Upper lobe of right lung (tissue), 1 donor: ENCODE measurements at places on chromosomes 16 and 17.

DNA sequence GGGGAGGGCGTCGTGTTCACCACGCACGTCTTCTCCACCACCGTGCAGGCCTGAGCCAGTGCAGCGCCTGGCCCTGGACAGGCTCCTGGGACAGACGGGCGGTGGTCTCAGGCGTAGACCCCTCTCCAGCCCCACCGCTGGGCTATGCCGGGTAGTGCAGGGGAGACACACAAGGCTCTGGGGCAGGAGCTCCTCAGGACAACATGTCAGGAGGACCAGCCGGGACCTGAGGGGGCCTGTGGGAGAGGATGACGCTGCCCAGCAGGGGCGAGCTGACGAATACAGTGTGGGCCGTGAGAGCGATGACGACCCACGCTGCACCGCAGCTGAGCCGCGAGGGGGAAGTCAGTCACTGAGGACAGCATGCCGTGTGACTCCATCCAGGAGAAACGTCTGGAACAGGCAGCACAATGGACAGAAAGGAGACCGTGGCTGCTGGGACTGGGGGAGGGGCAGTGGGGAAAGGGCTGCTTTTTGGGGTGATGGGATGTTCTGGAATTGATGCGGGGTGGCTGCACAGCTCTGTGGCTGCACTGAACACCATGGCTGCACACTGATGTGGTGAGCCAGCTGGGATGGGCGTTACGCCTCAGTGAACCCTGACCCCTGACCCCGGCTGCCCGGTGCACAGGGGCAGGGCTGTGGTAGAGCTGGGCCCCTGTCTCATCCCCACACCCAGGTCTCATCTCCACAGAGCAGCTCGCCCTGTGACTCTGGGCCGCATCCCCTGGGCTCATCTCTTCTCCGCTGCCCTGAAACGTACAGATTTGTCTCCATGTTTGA lies 20.2 kb downstream of the DNASE1 start:
- DNase-seq, result no peak

DNA sequence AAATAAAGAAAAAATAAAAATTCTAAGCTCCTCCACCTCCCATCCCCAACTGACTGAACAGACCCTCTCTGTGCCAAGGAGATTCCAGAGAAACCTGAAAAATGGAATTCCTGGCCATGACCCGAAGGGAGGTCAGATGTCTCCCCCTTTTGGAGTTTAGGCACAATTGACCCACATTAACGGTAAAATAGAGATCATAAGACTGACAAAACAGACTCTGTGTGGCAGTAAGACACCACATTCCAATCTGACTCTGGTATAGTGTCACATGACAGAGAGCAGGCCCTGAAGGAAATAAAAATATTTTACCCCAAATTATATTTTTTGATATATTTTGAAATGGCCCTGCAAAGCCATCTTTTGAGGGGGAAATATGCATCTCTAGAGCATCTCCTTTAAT lies 115.1 kb upstream of the ZKSCAN2 start:
- no peak for DNase-seq

DNA sequence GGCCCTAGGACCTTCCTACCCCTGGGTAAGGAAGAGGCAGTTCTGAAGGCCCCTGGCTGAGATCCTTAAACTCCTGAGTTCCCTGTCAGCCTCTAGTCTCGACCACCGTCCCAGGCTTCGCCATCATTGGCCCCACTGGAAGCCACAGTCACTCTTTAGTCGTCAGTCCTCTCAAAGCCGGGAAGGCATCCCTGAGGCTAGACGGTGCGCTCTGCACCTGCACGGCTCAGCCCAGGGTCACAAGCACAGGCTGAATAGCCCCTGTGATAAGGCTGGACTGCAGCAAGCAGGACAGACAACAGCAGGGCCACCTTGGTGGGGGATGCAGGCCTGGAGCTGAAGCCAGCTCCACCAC lies 3.3 kb upstream of the HEXIM1 start:
- DNase-seq, result no peak

DNA sequence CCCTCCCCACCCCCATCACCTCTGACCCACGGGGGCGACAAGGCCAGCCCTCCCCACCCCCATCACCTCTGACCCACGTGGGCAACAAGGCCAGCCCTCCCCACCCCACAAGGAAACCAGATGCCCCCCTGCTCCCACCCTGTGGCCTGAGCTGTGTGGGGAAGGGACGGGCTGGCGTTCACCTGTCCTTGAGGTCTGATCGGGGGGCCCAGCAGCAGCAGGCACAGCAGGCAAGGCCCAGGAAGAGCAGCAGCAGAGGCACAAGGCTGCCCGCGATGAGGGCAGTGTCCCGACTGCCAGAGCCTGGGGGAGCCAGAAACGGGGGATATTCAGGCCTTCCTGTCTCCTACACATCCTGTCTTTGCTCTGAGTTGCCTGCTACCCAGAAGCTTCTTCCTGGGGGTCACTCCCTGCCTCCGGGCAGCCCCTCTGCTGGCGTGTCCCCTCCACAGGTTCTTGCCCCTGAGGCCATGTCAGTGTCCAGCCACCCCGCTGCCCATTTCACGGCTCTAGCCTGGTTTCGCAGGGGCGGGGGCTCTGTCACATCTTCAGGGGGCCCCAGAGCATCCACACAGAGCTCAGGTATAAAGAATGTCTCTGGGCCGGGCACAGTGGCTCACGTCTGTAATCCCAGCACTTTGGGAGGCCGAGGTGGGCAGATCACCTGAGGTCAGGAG lies 6.8 kb downstream of the SCARF1 start:
- no peak for DNase-seq

DNA sequence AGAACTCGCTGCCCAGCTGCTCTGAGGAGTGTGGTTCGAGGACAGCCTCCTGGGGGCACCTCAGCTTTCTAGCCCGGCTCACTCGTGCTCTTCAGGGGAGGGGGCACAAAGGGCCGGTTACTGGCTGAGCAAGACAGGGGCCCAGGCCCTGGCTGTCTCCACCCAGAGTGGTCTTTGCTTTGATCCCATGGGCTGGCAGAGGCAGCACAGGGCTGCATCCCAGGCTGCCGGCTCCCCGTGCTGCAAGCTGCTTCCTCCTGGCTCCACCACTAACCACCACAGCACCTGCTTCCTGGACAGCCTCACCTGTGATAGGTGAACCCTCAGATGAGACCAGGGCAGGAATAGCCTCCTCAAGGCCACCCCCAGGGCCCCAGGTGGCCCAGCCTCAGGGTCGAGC lies 6.8 kb downstream of the SPPL2C start:
- DNase-seq, result no peak

DNA sequence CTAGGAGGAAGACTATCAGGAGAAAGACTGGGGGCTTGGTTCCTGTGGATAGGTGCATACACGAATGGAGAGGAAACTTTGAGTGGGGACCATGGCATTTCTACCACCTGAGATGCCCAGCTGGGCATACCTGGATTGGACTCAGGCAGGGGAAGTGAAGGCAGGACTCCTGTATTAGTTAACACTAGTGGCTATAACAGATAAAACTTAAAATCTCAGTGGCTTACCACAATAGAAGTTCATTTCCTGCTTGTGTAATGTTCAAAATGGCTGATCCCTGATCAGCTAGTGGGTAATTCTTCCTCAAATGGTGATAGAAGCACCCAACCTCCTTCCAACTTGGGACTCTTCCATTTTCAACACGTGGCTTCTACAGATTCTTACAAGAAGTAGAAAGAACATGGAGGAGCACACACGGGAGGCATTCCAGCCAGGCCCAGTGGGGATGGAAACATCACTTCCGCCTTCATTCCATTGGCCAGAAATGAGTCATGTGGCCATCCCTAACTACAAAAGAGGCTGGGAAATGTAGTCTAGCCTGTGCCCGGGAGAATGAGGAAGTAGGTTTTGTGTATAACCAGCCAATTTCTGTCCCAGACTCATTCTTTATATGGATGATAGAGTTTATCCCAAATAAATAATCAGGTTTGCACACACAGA lies 112.1 kb downstream of the UTP18 start:
- DNase-seq, result no peak

GRCh38 chr17:63423963-63424362 lies 22.1 kb downstream of the CYB561 start:
- no peak for DNase-seq

DNA sequence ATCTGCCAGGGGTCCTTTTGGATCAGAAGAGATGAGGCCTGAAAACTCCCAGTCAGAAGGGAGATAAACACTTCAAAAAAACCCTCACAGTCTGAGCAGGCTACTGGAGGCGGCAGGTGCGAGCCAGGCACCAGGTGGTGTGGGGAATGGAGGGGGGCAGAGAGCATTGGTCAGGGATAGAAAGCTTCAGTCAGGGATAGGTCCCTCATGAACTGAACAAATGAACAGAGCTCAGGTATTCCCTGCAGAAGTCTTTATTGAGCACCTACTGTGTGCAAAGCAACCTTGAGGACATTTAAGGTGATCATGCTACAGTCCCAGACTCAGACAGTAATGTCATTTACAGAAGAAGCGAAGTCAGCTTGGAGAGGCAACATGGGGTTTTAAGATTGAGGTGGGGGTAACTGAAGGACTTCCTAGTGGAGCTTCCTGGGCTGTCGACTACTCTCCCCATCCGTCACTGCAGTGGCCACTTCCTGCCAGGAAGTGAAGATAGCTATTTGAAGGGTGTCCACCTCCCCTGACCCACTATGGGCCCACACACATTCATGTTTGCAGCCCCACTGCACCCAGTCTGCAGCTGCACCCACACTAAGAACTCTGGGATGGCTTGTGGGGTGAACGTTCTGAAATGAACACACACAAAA lies 3.2 kb downstream of the KIFC3 start:
- DNase-seq, result no peak

DNA sequence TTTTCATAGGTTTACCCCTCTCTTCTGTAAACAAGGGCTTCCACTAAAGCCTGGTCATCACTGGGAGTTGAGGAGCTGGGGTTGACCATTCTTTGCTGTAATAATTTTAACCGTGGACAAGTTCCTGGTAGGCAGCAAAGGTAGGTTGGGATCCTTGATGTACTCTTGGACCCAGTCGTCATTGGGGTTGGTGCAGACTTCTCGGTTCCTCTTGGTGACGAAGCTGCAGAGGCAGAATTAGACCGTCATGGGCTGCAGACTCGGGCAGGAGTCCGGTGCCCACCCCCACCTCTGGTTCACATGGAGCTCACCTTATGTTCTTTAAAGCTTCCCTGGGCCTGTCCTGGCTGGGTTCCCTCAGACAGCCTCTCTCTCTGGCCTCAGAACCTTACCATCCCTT lies 3.8 kb downstream of the CCL16 start:
- no peak for DNase-seq
